Astrocyte (in vitro differentiated cells and primary cell): ENCODE measurements at places on chromosomes 2 and 18. TPM values are rescaled to one million over a fixed set of nuclear protein-coding genes. Genes with fewer than 3 reads are reported as not detected.

DNA sequence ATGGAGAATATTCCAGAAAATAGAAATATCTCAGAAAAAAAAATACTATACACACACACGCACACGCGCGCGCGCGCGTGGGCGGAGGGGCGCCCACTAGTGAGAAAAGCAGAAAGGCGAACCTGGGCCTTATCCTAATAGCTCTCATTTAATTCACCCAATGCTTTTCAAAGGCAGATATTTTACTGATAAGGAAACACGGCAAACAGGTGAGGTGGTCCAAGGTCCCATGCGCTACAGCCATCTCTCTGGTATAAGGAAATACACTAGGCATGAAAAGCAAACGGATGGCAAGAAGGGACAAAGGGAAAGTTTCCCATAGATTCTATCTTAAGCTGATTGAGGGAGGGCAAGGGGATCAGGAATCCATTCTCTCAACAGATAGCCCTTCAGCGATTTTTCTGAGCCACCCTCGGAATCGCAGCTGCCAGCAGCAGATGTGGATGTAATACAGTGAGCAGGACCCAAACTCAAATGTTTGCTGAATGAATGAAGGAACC is 136.7 kb downstream of the TMEM247 start:
- H3K4me3 ChIP-seq = peak overlapping the region; percentile 82
- peaks cover 5% of the 10 kb centered on the region for H3K36me3 ChIP-seq
- H3K27ac ChIP-seq = peak overlapping the region; percentile 69
- no peaks in the 10 kb centered on the region for H3K27me3 ChIP-seq

GRCh38 chr2:109294523-109294922 is 165.5 kb downstream of the SH3RF3 start:
- H3K4me3 ChIP-seq = no peak overlapping the region
- peaks cover under 1% of the 10 kb centered on the region for H3K27me3 ChIP-seq
- H3K4me1 ChIP-seq = peaks cover 7% of the 10 kb centered on the region
- H3K36me3 ChIP-seq = no peaks in the 10 kb centered on the region
- H3K27ac ChIP-seq = no peak overlapping the region

DNA sequence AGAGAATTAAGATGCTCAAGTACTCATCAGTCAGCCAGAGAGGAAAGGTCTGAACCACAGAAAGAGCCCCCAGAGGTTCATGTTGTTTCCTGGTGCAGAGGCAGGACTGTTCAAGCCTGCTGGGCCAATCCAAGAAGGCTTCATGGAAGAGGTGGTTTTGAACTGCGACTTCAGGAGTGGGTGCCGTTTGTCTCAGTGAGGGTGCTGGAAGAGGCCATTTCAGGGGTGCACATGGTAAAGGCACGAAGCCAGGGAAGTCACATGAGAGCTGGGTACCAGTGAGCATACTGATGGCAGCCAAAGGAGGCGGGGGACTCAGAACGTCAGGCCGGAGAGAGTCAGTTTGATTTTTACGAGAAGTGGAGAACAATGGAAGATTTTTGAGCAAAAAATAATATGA is 55.5 kb downstream of the EMILIN2 start:
- H3K4me1 ChIP-seq = peaks cover 22% of the 10 kb centered on the region
- no peak overlapping the region for H3K27ac ChIP-seq
- no peaks in the 10 kb centered on the region for H3K27me3 ChIP-seq

DNA sequence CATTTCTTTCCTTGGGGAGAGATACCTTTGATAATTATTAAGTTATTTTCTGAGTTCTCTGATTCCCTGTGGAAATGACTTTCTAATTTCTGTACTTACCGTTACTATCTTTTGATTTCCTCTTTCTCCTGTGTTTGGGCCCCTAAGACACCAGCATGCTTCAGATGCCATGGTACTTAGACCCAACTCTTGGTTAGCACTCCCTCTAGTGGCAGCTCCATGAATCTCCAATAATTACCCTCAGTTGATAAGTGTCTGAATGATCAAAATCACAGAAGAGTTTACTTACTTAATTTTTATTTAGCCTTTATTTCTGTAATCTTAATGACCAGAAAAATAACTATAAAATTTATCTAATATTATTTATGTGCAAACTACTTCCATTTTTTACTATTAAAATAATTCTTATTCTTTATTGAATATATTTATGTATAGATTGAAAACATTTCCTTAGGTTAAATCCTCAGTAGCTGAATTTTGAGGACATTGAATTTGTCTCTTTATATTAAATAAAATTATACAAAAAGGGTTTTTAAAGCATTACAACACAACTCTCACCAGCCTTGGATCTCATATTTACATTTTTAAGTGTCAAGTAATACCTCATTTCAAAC is 300.4 kb downstream of the KCNS3 start:
- H3K4me1 ChIP-seq = no peaks in the 10 kb centered on the region
- H3K27ac ChIP-seq = no peak overlapping the region
- H3K36me3 ChIP-seq = no peaks in the 10 kb centered on the region
- H3K27me3 ChIP-seq = no peaks in the 10 kb centered on the region
- DNase-seq = peak; percentile 43

- no peaks in the 10 kb centered on the region for H3K4me1 ChIP-seq
- no peak for DNase-seq
- H3K27ac ChIP-seq = no peak overlapping the region
- no peak overlapping the region for H3K4me3 ChIP-seq
These were observed 456.7 kb upstream of the HS6ST1 start for GRCh38 chr2:128775217-128775913.

DNA sequence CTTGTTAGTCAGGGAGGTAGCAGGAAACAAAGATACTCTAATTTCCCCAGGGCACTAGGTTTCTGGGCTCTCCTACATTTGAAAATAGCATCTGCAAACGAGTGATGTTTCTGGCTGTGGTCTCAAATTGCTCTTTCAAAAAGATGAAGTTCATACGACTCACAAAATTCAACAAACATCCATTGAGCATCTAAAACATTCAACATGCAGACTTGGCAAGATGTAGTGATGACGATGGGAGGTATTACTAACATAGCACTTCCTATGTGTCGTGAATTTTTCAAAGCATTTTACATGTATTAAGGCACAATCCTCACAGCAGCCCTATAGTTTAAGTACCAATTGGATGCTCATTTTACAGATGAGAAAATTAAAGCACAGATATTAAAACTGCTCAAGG is 5.2 kb downstream of the CCBE1 start:
- no peak overlapping the region for H3K4me3 ChIP-seq
- H3K4me1 ChIP-seq = no peaks in the 10 kb centered on the region
- DNase-seq = no peak
- no peaks in the 10 kb centered on the region for H3K36me3 ChIP-seq
- peaks cover 5% of the 10 kb centered on the region for H3K27me3 ChIP-seq
- H3K27ac ChIP-seq = no peak overlapping the region

DNA sequence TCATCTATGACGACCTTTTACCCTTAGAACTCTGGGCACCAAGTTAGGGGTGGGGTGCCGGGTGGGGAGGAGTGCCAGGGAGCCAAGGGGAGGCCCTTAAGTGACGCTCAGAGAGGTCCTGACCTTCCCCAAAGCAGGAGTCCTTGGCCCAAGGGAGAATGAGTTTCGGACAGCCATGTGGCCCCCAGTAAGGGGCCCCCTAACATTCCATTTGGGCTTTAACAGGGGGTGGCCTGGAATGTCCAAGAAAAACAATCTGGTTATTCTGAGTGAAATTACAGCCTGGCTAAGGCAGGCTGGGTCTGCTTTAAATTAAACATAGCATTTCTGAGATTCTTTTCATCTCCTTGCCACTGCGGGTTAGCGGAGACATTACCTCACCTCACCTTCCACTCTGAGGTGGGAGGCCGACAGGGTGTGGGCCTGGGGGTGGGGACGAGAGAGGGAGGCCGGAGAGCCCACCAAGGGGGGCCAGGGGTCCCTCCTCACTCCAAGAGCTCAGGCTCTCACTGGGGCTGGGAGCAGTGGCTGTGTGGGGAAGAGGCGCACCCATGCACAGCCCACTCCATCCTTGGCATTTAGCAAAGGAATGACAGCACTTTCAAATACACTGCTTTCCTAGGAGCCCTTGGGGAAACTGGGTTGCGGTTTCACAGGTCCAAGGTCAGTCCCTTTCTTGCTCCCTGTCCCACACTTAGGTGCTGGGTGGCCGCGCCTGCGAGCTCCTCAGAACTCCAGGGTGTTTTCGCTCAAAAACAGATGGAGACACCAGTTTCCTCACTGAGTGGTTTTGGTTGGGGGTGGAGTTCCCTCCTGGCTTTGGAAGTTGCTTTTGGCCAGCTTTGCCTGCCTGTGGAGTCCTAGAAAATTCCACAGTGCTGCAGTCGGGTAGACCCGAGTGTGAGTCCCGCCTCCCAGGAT is 107.4 kb downstream of the POLR1A start:
- peak overlapping the region; percentile 42 for H3K4me3 ChIP-seq
- peaks cover 50% of the 10 kb centered on the region for H3K4me1 ChIP-seq
- DNase-seq = peak; percentile 81
- no peaks in the 10 kb centered on the region for H3K36me3 ChIP-seq

- no peaks in the 10 kb centered on the region for H3K36me3 ChIP-seq
- peaks cover 91% of the 10 kb centered on the region for H3K27me3 ChIP-seq
- peaks cover 10% of the 10 kb centered on the region for H3K4me1 ChIP-seq
- H3K4me3 ChIP-seq = no peak overlapping the region
These were observed 1.9 kb downstream of the TLX2 start for GRCh38 chr2:74515981-74516633.

DNA sequence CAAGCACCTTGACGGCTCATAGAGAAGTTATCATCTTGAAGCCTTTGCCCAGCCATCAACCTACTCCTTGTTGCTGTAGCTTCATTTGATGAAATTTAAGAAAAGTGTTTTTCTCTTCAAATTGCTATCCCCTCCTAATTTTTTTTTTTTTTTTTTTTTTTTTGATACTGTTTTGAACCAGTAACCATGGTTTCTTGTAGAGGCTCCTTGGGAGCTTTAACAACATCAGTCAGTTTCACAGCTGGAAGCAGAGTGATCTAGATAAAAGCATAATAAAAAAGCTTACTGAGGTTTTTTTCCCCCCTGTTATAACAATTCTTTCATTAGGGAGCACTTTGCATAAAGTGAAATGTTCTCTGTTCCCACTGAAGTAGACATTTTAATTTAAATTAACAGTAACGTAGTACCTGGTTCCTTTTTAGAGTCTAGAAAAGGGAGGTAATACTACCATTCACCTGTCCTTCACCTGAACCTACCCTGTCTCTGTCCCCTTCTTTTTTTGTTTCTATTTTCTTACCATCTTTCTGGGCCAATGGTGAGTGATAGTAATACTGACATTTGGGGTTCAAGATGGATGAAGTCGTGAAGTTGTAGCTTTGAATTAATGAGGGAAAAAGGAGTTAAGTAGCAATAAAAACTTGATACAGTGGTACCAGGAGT is 101.5 kb downstream of the NCOA1 start:
- H3K27ac ChIP-seq = no peak overlapping the region
- no peak overlapping the region for H3K4me3 ChIP-seq
- no peaks in the 10 kb centered on the region for H3K4me1 ChIP-seq
- no peaks in the 10 kb centered on the region for H3K36me3 ChIP-seq
- no peak for DNase-seq

DNA sequence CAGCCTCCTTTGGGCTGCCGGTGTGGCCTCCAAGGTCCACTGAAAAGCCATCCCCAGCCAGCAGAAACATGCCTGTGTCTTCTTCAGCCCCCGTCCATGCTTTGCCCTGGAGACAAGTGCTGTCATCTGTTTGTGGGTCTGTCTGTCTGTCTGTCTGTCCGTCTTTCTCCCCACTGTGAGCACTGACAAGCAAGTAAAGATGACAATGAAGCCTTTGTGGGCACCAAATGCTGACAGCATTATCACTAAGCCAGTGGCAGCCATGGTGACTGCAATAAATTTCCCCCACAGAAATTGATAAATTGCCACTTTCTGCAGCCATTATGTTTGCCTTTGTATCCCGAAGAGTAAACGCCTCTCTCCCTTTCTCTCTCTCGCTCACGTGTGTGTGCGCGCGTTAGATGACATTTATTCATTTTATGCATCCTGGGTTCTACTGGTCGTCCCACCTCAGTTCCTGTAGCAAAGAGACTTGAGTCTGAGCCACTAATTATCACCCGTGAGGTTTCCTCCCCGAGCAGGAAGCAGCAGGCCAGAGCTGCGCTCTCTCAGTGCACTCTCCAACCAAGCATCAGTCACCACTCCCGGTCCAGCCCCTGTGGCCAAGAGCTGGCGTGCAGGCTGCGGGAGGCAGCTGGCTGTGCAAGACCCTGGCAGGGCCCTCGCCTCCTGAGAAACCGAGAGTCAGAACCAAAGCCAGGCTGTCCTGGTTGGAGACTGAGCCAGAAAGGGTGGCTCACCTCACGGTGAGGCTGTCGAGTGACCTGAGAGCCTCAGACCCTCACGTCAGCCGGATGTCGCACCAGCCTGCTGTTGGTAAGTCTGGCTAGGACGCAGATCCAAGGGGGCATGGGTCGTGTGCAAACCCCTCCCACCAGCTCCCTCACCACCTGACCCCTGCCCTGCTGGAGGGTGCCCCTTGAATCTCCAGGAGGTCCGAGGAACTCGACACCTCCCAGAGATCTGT is 6.9 kb downstream of the STEAP3 start:
- DNase-seq = peak; percentile 65
- H3K36me3 ChIP-seq = no peaks in the 10 kb centered on the region
- H3K27me3 ChIP-seq = no peaks in the 10 kb centered on the region
- peaks cover 44% of the 10 kb centered on the region for H3K4me1 ChIP-seq

GRCh38 chr2:231687133-231687852 is 21.0 kb upstream of the PTMA start:
- no peak overlapping the region for H3K27ac ChIP-seq
- no peak overlapping the region for H3K4me3 ChIP-seq
- no peaks in the 10 kb centered on the region for H3K4me1 ChIP-seq

DNA sequence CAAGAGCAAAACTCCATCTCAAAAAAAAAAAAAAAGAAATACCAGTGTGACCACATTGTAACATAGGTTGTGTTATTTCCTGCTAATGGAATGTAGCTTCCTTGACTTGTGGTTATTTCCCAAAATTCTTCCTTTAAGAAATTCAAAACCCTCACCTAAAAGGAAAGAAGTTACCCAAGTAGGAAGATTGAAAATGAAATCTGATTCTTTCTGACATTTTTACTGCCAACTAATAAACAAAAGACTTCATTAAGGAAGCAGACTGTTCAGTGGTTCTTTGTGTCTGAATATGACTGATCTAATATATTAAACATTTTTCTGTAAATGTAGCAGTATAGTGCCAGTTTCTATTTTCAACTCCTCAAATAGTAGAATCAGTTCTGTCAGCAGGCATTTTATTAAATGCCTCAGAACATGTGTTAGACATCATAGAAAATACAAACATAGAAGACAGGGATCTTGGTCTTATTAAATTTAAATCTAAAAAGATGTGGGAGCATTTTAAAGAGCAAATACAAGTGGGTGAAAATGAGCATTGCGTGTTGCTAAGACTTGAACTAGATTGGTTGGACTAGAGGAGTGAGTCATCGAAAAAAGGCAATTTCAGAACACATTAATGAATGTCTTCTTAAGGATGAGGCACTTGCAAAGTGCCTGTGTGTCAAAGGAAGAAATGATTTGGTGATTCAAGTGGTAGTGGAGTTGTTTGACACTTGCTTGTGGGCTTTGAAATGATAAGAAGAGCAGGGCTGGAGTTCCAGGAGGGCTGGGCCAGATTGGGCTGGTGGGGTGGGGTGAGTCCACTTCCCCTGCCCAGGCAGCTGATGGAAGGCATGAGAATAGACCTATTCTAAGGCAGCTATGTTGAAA is 53.4 kb downstream of the PKP4 start:
- H3K27ac ChIP-seq = no peak overlapping the region
- no peak overlapping the region for H3K4me3 ChIP-seq
- no peaks in the 10 kb centered on the region for H3K4me1 ChIP-seq

The PDCL3 gene
- total RNA-seq = 35.4 and 35.5 TPM in 2 replicates

The DUSP2 gene
- 0.84 and 0.95 TPM in 2 replicates for total RNA-seq

The STRN gene
- total RNA-seq = 24.2 and 25.6 TPM in 2 replicates

The GALNT5 gene
- 2.2 and 3.1 TPM in 2 replicates for total RNA-seq

The CNRIP1 gene
- 4.0 and 4.4 TPM in 2 replicates for total RNA-seq

The STON1 gene
- 7.3 and 9.5 TPM in 2 replicates for total RNA-seq

The SLC40A1 gene
- 2.2 and 3.1 TPM in 2 replicates for total RNA-seq

The RIT2 gene
- total RNA-seq = not detected in 2 replicates
